ENCODE measurements at places on chromosomes 3 and 15.
A peak's percentile ranks its signal among the peaks of the same experiment; 100 is the strongest.

DNA sequence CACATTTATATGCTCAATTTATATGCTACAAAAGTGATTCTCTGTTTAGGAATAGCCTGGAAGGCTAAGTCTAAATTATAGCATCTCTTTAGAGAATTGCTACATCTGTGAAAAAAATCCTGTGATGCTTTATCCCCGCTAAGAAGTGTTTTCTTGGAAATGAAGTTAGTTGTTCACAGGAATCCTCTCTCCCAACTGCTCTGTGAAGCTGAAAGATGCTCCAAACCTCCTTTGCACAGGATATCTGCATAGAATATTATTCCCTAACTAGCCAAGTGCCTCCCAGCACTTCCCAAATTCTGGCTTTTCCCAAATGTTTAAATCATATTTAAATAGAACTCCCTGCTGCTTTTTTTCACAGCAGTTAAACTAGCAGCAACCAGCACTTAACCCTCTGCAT, 132.2 kb downstream of the SRGAP3 start:
- DNase-seq, result no peak

DNA sequence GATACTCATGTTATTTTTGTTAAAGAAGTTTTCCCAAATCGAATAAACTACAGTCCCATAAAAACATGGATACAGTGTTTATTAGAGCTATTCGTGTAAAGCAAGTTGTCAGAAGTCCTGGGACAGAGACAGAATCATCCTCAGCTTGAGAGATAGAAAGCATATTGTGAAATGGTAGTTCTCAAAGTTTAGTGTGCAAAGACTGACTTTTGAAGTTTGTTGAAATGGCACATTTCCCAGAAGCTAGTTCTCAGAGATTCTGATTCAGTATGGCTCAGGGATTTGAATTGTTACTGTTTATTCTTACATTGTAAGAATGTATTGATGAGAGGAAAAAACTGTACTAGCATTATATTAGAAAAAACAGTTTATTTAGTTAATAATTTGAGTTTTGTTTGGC, 22.1 kb downstream of the GABRR3 start:
- no peak for DNase-seq

- DNase-seq, result no peak
Observed at GRCh38 chr15:33680336-33680735, 288.0 kb upstream of the CHRM5 start.

- DNase-seq, result peak; percentile 73
Observed at GRCh38 chr15:89776274-89777072, at the start of gene MESP2. MESP2 (plus strand) TSS chr15:89776332; CDS start chr15:89776358, 26 bp downstream.

- no peak for DNase-seq
Observed at GRCh38 chr3:196662033-196662432, 22.5 kb downstream of the NRROS start.

- DNase-seq, result no peak
Observed at GRCh38 chr3:156037356-156037755, 83.0 kb upstream of the KCNAB1 start.

- DNase-seq, result no peak
Observed at GRCh38 chr3:38268522-38268921, 2.9 kb downstream of the SLC22A13 start.

DNA sequence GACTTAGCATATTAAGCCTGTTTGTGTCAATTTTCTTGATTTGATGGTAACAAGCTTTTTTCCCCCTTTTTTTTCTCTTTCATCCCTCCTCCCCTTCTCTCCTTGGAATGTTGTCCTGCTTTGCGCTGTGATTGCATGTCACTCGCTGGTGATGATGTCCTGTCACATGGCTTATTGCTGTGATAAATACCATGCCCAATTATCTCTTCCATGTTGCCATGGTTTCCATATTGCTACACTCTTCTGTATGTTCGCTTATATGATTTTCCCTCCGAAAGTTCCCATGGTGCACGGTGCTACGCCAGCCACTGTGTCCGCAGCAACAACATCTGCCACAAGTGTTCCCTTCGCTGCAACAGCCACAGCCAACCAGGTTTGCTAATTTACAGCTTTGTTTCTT, 187.3 kb downstream of the MBNL1 start:
- no peak for DNase-seq

GRCh38 chr15:99087405-99087943, 17.4 kb upstream of the SYNM start:
- peak; percentile 13 for DNase-seq

DNA sequence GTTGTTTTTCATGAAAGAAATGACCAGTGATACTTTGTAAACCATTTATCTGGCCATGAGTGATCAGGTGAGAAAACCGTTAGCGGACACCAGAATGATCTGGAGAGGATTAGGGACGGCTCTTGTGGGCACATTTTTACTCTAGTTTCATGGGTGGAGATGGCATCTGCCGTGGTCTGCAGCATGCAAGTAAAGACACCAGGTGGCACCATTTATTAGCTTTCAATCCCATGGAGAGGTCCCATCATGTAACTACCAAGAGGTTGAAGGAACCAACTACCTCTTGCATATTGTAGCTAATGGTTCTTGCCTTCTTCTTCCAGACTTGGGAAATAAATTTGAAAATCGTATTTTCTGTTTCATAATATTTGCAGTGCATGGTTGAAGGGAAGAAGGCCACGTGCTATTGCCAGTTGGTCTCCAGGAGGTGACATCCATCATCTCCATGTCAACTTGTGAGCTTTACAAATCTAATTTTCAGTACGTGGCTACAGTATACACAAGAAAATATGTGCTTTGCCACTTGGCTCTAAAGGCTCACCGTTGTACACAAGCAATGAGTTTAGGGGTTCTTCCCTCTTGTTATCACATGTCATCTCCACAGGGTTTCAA, 1.5 kb upstream of the MAPKBP1 start:
- no peak for DNase-seq

DNA sequence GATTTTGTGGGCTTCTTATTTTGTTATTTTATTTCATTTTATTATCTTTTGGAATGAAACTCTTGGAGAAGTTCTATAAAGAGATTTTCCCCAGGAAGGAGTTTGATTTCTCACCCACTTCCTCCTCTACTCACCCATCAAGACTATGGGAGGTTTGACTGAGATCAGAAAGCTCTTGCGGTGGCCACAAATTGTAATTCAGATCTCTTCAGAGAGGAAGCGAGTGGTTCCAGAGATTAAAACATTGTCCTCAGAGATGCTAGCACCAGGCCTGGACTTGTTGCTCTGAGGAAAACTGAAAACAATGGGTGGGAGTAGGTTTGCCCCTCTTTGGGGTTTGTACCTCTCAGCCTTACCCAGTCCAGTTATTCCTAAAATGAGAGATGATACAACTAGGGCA, 8.1 kb upstream of the MUC13 start:
- no peak for DNase-seq

DNA sequence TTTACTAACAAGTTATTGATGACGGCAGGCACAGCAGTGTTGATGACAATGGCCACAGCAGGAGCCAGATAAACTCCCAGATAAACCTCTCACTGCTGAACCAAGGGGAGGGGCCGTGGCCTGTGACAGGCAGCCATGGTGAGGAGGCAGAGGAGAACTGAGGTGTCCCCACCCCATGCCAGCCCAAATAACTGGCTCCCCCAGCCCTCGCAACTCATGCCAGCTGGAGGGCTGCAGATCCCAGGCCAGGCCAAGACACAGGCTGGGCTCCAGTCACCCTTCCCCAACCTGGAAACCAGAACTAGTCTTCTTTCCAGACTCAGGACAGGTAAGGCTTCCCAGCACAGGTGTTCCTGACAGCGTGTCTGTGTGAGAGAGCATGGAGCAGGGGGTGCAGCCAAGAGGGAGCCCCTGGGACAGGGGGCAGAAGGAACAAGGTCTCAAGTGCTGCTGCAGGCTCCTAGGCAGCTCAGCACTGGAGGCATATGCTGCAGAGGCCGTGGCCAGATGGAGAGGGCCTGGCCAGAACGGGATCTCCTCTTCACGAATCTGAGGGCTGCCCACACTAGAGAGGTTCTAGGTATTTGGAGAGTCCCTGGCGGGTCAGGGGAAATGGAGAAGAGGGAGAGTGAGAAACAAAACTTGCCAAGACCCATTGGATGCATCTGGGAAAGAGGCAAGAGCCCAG, 15.9 kb downstream of the PLA2G4F start:
- DNase-seq, result peak; percentile 15

- no peak for DNase-seq
Observed at GRCh38 chr3:47299381-47300318, 16.9 kb downstream of the KLHL18 start.

DNA sequence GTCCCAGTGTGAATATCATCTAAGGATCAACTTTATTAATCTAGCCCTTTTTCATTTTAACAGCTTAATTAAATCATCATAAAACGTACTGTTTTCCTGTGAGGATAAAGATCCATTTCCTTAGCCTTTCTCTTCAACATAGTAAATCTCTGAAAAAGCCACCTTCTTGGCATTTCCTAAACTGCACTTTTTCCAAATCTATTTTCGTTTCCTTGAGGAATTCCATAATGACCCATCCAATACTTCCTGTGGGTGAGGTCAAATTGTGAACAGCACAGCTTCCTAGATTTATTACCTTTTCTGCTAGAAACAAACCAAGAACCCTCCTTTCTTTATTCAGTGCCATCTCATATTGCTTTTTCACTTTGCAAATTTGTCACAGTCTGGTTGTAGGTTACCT, 129.4 kb upstream of the CNTN4 start:
- no peak for DNase-seq

DNA sequence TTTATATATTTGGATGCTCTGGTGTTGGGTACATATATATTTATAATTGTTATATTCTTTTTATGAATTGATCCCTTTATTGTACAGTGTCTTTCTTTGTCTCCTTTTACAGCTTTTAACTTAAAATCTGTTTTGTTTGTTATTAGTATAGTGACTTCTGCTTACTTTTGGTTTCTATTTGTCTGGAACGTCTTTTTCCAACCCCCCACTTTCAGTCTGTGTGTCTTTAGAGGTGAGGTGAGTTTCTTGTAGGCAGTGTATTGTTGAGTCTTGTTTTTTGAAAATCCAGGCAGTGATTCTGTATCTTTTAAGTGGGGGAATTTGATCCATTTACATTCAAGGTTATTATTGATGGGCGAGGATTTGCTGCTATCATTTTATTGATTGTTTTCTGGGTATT, 62.0 kb downstream of the AP4E1 start:
- no peak for DNase-seq

GRCh38 chr15:68612979-68613740, 34.4 kb downstream of the CORO2B start:
- DNase-seq, result no peak

DNA sequence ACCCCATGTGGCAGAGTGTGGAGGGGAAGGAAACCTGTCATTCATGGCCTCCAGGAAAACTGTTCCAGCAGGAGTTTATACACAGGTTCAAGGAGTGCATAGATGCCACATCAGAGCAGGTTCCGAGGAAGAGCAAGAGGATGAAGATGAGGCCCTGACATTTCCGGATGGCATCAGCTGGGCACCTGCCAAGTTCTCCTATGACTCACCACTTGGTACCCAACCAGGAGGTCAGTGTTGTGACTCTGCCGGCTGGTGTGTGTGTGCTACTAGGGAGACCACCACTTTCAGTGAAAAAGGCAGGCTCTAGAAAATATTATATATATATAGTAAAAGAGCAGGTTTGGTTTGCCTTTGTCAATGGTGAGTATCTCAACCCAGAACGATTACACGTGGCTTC, 69.3 kb downstream of the NTRK3 start:
- DNase-seq, result no peak

DNA sequence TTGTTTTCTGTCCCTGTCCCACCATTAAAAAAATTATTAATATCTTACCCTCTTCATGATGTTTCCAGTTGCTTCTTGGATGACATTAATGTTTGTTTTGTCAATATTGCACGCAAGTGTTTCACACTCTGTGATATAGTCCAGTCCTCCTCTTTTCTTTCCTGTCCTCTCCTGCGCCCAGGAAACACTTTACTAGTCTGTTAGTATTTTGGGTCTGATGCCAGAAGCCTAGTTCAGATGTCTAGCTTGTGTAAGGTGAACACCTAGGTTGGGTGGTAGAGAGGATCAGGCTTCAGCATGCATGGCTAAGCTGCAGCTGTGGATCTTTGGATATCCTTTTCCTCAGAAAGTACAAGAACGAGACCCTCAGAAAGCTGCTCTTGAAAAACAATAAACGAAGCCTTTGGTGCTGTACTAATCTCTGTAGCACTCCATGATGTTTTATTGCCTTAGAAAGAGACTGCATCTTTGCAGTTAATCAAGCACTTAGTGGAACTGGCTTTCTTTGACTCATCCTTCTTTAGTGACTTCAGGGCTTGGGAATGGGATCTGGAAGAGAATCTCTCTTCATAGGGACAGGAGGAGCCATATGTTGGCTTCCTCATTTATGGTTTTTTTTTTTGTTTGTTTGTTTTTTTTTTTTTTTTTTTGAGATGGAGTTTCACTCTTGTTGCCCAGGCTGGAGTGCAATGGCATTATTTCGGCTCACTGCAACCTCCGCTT, 253.4 kb downstream of the LPP start:
- DNase-seq, result no peak

GRCh38 chr15:74188216-74188615, 14.4 kb downstream of the STRA6 start:
- DNase-seq, result no peak

GRCh38 chr3:169661361-169662131, 2.0 kb downstream of the MECOM start:
- DNase-seq, result no peak

DNA sequence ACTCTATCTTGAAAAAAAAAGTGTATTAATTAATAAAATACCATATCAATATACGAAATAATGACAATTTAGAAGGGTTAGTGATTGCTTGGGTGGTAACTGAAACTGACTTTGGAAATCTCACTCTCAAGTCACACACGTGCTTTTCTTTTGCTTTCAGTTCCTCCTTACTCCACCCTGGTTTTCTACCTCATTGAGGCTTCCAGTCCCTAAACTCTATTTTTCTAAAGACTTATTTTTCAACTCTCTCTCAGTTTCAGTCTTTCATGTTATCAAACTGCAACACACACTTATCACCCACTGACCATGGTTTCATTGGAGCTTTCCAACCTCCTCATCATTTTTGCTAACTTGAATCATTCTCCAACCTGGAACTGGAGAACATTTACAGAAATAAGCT, 23.5 kb downstream of the IL12A start:
- DNase-seq, result no peak

GRCh38 chr15:27742751-27743477, 356.2 kb downstream of the OCA2 start:
- no peak for DNase-seq

GRCh38 chr15:56208185-56208584, 35.5 kb downstream of the RFX7 start:
- no peak for DNase-seq

- DNase-seq, result no peak
Observed at GRCh38 chr15:39869254-39869653, 50.8 kb downstream of the GPR176 start.

GRCh38 chr3:63895422-63896189, 16.6 kb downstream of the SCAANT1 start:
- DNase-seq, result no peak

- DNase-seq, result no peak
Observed at GRCh38 chr15:73368301-73369136, at the start of gene HCN4. HCN4 (minus strand) TSS chr15:73368958; CDS start chr15:73368270, 688 bp downstream.

DNA sequence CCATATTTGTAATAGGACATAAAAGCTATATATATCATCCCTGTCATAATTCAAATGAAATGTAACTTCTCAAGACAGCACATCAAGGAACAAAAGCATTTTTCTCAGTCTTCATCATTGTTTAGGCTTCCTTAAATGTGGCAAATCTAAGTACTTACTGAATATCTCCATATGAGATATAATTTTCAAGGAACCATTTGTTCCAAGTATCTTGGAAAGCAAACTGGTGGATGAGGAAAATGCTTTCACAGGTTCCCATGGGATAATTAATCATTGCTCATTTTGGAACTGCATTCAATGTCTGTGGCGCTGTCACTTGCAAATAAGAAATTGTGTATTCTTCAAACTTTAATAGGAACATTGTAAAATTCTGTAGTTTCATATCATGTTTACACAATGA, 52.6 kb upstream of the ZNF385D start:
- no peak for DNase-seq
